Stimulated activated CD8-positive, alpha-beta memory T cell treated with anti-CD3 and anti-CD28 coated beads, Interleukin-4, amount 100 ng/mL, for 4 hours (primary cell): ENCODE measurements at places on chromosomes 12 and 14.

DNA sequence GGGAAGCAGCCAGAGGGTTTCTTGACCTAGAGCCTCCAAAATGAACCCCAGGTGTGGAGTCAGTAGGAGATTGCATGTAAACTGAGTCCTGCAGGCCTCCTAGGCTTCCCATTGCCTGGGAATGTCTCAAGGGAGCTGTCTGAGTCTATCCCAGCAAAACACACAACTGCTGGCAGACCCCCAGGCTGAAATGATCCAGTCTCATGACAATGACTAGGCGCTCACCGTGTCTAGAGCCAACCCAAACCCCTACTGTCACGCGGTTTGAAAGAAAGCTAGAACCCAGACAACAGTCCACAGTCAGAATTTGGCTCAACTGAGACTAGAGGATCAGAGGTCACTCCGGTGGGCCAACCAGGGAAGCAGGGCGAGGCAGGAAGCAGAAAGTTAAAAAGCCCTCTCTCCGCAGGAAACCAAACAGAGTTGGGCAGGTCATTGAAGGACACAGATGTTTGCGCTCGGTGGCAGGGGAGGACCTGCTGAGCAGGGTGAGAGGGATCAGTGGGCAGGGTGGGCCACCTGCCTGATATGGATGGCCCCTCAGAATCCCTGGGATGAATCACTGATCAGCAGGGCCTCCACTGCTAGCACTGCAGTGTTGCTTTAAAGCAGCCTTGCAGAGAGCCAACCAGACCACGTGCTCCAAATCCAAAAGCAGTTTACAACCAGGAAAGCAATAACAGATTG lies 23.8 kb downstream of the ACTN1 start:
- no peak for DNase-seq

- DNase-seq, result no peak
These were observed 47.8 kb downstream of the SLC41A2 start for GRCh38 chr12:104910196-104910840.

DNA sequence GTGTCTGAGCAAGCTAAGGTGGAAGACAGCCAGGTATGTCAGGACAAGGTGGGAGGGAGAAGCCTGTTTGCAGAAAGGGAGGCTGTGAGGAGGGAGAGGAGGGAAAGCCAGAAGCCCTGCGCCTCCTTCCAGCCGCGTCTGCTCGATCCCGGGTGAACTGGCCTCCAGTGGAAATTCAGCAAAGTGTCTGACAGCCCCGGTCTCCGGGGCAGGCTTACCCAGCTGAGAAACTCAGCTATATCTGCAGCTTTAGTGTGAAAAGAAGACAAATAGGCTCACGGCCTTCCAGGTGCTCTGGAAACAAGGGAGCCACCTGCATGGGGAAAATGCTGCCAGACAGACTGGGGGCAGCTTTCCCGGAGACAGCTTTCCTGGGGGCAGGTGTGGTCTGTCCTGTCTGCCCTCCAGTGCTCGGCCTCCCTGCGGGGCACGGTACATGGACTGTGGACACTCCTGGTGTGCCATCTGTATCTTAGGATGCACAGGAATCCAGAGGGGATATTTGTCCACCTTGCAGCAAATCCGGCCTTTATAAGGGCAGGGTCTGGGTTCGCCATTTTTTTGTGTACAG lies 6.3 kb downstream of the RFLNA start:
- DNase-seq, result no peak

- DNase-seq, result no peak
These were observed 646.1 kb downstream of the C12orf50 start for GRCh38 chr12:87382959-87383566.

DNA sequence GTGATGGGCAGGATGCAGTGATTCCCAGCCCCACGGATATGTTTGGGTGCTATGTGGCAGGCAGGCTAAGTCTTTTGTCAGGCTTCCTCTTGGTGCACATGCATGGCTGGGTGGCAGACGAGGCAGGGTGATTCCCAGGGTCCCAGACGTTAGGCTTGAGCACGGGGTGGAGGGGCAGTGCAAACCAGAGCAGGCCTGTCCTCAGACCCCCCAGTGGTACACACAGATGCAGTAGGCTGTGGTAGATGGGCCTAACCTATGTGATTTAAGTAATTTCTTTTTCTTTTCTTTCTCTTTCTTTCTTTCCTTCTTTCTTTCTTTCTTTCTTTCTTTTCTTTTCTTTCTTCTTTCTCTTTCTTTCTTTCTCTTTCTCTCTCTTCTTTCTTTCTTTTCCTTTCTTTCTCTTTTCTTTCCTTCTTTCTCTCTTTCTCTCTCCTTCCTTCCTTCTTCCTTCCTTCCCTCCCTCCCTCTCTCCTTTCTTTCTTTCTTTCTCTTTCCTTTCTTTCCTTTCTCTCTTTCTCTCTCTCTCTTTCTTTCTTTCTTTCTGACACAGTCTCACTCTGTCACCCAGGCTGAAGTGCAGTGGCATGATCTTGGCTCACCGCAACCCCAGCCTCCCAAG lies 41.6 kb downstream of the PIK3C2G start:
- DNase-seq, result no peak

- DNase-seq, result no peak
These were observed 718.6 kb upstream of the TBX3 start for GRCh38 chr12:115402443-115403180.

DNA sequence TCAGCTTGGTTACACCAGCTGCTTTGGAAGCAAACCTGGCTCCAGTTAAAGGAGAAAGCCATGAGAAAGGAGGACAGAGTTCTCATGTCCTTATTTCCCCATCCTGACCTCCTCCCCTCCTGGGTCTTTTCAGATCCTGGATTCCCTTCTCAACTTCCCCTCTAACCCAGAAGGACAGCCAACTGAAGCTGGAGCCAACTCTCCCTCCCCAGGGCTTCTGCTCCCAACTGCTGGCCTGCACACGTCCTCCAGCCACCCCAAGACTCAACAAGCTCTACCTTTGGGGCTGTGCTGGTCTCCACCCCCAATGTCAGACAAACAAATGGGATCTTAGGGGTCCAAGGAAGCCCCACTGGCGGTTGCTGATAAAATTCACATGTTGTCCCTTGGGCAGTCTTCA lies 651.1 kb upstream of the TBX3 start:
- DNase-seq, result no peak

GRCh38 chr14:72559669-72560255 lies 334.1 kb downstream of the DPF3 start:
- DNase-seq, result no peak
